NCI-H774 (cell line): ENCODE measurements at places on chromosomes 16 and 17.

GRCh38 chr17:83055911-83056582 is 23.4 kb upstream of the METRNL start:
- DNase-seq, result no peak

- no peak for DNase-seq
These were observed 8.3 kb downstream of the TEX2 start for GRCh38 chr17:64254755-64255154.

- DNase-seq, result no peak
These were observed 178.0 kb downstream of the MSI2 start for GRCh38 chr17:57434361-57434760.

DNA sequence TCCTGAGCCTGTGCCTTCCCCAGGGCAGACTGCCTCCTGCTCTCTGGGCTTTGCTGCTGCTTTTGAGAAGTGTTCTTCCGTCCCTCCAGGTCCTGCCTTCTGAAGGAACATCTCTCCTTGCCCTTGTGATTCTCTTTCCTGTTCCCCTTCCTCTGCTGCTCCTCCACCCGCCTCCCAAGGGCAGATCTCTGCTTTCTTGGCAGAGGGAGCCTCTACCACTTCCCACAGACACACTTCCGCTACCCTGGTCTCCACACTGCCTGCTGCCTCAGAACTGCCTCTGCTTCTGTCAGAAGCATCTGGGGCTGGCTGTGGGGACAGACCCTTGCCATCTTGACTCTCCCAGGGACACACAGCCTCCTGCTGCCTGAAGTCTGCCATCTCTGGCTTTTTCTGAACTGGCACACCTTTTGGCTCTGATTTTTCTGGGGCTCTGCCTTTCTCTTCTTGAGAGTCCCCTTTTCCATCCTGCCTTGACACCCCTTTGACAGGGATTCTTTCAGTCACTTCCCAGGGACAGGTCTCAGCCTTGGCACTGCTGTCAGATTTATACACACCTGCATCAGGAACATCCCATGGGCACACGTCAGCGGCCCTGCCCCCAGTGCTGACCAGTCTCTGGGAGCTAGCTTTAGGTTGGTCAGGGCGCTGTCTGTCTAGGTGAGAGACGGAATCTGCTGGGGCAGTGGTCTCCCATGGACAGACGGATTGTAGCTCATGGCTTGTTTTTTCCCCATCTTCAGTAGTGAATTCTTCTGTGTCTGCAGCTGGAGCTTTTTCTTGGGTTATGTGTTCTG is 16.6 kb downstream of the GPR179 start:
- DNase-seq, result no peak

- DNase-seq, result no peak
These were observed at the start of gene MMD for GRCh38 chr17:55421179-55421934. Gene MMD (minus strand): TSS chr17:55421835. CDS start chr17:55421695, 140 bp downstream.

DNA sequence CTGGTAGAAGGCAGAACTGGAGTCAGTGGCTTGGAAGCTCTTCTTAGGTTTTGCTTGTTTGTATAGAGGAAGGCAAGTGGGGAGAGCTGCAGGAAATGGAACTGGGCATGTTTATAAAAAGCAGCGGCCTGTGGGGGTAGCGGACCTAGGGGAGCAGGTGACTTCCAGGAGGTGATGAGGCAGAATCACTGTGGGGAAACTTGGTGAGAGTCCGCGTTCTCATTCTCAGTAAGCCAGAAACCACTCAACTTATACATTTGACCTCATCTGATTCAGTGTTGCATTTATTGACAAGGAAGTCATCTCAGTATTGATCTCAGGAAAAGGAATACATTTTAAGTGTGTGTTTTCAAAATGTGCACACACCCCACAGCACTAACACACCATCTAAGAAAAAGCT is 299.8 kb downstream of the CNTNAP4 start:
- no peak for DNase-seq

DNA sequence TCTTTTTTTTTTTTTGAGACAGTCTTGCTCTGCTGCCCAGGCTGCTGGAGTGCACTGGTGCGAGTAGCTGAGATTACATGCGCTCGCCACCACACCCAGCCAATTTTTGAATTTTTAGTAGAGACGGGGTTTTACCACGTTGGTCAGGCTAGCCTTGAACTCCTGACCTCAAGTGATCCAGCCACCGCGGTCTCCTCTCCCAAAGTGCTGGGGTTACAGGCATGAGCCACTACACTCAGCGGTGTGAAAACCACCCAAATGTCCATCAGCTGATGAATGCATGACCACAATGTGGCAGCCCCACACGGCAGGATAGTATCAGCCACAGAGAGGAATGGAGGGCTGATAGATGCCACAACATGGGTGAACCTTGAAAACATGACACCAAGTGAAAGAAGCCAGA is 2.1 kb downstream of the P2RX5 start:
- no peak for DNase-seq

DNA sequence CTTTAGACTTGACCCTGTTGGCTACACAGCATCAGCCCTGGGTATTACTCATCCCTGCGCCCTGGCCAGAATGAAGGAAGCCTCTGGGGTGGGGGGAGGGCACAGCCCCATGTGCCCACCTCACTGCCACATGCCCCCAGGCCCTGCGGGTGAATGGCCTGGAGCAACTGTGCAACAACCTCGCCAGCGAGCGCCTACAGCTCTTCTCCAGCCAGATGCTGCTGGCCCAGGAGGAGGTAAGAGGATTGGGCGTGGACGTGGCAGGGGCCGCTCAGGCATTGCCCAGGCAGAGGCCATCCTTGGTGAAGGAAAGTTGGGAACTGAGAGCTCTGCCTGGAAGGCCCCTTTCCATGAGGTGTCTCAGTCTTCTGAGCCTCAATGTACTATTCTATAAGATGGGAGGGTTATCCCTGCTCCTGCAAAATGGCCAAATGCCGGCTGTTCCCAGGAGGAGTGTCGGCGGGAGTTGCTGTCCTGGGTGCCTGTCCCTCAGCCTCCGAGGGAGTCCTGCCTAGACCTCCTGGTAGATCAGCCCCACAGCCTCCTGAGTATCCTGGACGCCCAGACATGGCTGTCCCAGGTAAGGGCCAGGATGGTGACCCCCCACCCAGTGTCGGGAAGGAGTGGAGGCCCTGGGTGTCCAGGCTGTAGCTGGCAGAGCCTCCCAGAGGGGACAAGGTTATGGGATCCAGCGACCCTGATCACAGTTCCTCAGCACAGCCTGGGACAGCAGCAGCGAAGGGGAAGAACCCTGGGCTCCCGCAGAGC is 8.9 kb downstream of the MYO15B start:
- DNase-seq, result no peak

- no peak for DNase-seq
These were observed 15.0 kb upstream of the SLC38A10 start for GRCh38 chr17:81309859-81310839.

DNA sequence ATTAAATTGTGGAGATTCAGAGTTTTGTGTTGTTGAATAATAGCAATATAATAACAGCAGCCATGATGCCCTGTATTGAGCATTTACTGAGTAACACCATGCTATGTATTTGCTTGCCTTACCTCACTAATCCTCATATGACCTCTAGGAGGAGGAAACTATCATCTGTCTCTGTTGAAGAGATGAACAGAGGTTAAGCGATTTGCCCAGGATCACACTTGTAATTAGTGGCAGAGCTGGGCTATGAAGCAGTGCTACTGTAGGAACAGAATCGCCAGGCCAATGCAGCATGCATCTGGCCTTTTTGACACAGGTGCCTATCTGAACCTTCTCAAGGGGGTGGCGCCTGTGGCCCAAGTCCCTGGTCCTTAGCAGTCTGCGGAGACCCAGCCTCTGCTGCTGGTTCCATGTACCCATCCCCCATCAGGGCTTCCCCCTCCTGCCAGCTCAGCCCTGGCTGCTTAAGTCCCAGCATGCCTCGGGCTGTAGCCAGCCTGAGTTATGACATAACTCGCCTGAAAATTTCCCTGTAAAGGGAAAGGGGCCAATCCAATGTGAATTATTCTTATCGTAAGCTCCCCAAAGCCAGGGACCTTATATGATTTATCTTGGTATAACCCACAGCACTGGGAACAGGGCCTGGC is 50.4 kb upstream of the HS3ST2 start:
- DNase-seq, result no peak

- no peak for DNase-seq
These were observed 95.1 kb downstream of the XYLT1 start for GRCh38 chr16:17375461-17376304.

DNA sequence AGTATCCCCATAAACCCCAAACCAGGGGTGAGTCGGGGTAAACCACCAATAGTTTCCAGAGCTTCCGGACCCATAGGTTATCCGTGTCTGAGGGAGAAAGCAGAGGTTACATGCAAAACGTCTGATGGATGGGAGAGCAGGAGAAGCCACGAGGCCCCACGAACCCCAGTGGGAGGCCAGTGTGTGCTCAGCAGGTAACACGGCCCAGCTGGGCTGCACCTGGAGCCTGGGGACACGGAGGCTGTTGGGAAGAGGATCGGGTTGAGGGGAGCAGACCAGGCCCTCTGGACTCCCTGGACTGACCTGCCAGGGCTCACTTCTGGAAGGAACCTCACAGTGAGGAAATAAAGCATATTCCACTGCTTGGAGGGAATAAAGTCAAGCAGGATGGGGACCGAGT is 78.1 kb downstream of the SEC14L1 start:
- DNase-seq, result no peak

DNA sequence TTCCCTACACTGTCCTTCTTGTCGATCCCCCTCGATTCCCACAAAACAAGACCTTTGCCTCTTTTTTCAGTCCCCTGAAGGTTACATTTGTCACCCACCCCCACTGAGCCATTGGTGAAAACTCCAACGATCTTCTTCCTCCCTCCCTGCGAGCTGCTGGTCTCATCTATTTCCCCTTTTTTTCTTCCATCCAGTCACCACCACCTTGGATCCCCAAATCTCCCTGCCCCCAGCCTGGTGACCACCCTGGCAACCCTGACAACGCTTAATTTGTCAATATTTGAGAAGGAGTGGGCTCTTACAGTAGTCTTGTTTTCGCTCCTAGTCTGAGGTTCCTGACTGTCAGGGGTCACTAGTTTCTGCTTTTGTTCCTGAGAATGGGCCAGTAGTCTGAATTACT is 62.9 kb downstream of the SMPD3 start:
- no peak for DNase-seq

DNA sequence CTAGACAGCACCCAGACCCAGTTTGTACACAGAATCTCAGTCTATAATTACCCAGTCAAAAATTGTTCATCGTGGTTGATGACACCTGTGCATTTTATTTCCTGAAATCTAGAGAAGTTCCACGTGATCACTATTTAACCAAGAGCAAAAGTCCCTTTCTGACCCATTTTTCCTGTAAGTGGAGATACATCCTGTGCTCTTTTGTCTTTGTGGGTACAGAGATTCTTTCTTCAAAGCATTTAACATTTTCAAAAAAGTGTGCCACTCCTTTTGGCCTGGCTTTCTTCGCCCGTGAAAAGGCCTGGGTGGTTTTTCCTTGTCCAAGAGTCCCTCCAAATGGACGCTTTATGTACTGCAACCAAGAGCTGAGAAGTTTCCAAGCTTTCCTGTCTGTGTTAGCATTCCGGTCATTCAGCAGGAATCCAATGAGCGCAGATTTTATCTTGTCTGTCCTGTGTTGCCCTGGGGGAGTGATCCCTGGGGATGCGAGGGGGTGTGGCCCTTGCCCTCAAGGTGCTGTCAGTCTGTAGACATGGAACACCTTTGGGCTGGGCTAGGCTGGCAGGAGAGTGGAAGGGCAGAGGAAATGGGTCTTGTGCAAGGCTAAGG is 161.1 kb upstream of the CACNG5 start:
- DNase-seq, result peak; percentile 77

GRCh38 chr17:63291258-63291657 is 154.8 kb downstream of the CYB561 start:
- no peak for DNase-seq
